ENCODE measurements at places on chromosomes 2 and 18. TPM values are rescaled to one million over a fixed set of nuclear protein-coding genes. Genes with fewer than 3 reads are reported as not detected.

The ERICH2 gene
- total RNA-seq, result 3.1 TPM

The SERPINB3 gene
- total RNA-seq, result not detected

The PROM2 gene
- total RNA-seq, result 0.26 TPM

The TMEM37 gene
- total RNA-seq, result 2.6 TPM

The AQP12B gene
- not detected for total RNA-seq

The ALPI gene
- not detected for total RNA-seq

The TCF23 gene
- not detected for total RNA-seq

The REG3A gene
- not detected for total RNA-seq

The XRCC5 gene
- total RNA-seq, result 152 TPM

The LMAN2L gene
- 27.0 TPM for total RNA-seq

The ACVR1C gene
- 0.83 TPM for total RNA-seq

The CYP27C1 gene
- not detected for total RNA-seq

The LYPD6B gene
- not detected for total RNA-seq

The CD207 gene
- not detected for total RNA-seq

The PHLPP1 gene
- total RNA-seq, result 5.0 TPM

The FOXD4L1 gene
- 0.17 TPM for total RNA-seq

The DES gene
- total RNA-seq, result 69.3 TPM

The CHRND gene
- not detected for total RNA-seq

The NEMP2 gene
- total RNA-seq, result 6.3 TPM

The TUBA4A gene
- total RNA-seq, result 7.7 TPM

The ACMSD gene
- not detected for total RNA-seq

The MALL gene
- total RNA-seq, result 3.1 TPM

The RAX gene
- total RNA-seq, result not detected

Data from fibroblast of lung (primary cell).